Renal pelvis (tissue), 12 donors: ENCODE measurements at places on chromosomes 12 and 14. TPM values are rescaled to one million over a fixed set of nuclear protein-coding genes. Genes with fewer than 3 reads are reported as not detected.

The LALBA gene
- polyA plus RNA-seq: not detected

- DNase-seq: no peak
Observed at GRCh38 chr14:47988175-47988574, 312.8 kb upstream of the MDGA2 start.

- no peak for DNase-seq
Observed at GRCh38 chr12:85733221-85733840, 102.9 kb downstream of the RASSF9 start.

GRCh38 chr14:91872011-91872501, 4.7 kb upstream of the TC2N start:
- DNase-seq: no peak

The MYF5 gene
- 0.18 TPM for polyA plus RNA-seq

- no peak for DNase-seq
Observed at GRCh38 chr12:44031472-44032185, 195.7 kb downstream of the TMEM117 start.

- no peak for DNase-seq
Observed at GRCh38 chr12:88310666-88311065, 168.6 kb downstream of the TMTC3 start.

The CMKLR1 gene
- 5.8 TPM for polyA plus RNA-seq

- DNase-seq: no peak
Observed at GRCh38 chr14:53888535-53889386, 67.9 kb downstream of the BMP4 start.

DNA sequence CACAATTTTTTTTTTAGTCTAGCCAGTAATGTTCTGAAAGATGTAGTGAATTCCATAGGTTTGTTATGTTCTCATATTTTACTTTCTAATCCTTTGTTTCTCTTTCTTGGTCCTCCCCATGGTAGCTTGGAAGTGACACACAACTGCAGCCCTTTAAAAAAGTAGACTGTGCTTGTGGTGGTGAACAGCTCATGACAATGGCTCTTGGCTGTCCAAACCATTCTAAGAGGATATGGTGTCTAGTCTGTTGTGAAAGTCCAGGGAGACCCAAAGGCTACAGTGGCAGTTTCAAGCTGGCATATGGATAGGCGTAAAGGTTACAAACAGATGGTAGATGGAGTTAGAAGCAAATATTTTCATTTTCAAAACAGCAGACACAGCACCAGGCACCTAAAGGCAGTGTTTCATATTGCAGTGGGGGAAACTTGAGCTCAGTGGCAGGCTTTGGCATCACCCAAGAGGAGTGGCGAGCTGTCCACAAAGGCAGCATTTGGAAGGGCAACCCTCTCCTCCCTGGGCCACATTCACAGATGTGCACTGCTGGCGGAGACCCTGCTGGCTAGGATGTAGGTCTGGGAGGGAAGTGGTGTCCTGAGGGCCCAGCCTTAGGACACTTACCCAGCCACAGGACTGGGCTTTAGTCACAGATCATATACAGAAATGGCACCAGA, 102.1 kb downstream of the DYRK2 start:
- DNase-seq: no peak

- no peak for DNase-seq
Observed at GRCh38 chr12:77167801-77168200, 102.4 kb upstream of the E2F7 start.

The RIMKLB gene
- 93.8 TPM for polyA plus RNA-seq

The TRHDE gene
- polyA plus RNA-seq: 20.0 TPM

The FBXO34 gene
- 42.1 TPM for polyA plus RNA-seq

DNA sequence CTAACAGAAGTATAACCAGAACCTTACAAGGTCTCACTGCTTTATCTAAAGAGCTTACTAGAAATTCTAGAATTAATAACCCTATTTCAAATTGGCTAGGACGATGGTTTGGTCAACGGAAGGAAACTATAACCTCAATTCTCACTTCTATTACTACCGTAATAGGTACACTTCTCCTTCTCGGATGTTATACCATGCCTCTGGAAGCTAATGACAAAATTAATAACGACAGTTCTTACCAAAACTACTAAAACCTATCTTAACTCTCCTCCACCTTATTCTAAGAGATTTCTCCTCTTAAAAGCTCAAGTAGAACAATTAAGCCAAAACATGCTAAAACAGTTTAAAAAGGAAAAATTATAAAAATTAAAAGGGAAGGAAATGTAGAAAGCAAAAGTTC, 23.7 kb upstream of the UBC start:
- DNase-seq: no peak

The PAWR gene
- 127 TPM for polyA plus RNA-seq

The OTOGL gene
- 1.1 TPM for polyA plus RNA-seq

DNA sequence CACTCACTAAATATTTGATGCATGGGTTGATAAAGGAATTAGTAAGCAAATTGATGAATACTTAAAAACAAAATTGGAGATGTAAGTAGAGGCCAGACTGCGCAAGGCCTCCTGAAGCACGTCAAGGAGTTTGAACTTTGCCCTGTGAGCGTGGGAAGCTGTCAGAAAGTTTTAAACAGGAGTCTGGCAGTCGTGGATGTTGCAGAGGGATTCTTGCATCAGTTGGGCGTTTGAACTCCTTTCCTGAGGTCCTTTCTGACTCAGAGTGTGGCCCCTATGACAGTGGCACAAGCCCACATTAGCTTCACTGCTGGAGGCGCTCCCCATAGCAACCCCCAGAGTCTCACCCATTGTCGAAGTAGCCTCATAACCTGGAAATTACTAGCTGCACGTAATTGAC, 17.9 kb upstream of the IL22 start:
- DNase-seq: no peak

GRCh38 chr14:105060751-105061427, 4.3 kb downstream of the GPR132 start:
- no peak for DNase-seq

The LIN7A gene
- 21.2 TPM for polyA plus RNA-seq

The MYRFL gene
- polyA plus RNA-seq: 1.7 TPM

DNA sequence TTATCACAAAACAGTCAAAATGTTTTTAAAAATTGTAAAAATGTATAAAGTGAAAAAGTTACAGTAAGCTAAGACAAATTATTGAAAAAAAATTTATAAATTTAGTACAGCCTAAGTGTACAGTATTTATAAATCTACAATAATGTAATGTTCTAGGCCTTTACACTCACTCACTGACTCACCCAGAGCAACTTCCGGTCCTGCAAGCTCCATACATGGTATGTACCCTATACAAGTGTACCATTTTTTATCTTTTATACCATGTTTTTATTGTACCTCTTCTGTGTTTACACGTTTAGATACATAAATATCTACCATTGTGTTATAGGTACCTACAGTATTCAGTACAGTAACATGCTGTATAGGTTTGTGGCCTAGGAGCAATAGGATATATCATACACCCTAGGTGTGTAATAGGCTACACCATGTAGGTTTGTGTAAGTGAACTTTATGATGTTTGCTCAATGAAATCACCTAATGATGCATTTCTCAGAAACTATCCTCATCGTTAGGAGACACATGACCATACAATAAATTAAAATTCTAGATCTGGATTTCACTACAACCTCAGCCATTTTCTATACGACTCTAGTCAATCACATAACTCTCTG, 66.8 kb downstream of the TXNDC16 start:
- no peak for DNase-seq

DNA sequence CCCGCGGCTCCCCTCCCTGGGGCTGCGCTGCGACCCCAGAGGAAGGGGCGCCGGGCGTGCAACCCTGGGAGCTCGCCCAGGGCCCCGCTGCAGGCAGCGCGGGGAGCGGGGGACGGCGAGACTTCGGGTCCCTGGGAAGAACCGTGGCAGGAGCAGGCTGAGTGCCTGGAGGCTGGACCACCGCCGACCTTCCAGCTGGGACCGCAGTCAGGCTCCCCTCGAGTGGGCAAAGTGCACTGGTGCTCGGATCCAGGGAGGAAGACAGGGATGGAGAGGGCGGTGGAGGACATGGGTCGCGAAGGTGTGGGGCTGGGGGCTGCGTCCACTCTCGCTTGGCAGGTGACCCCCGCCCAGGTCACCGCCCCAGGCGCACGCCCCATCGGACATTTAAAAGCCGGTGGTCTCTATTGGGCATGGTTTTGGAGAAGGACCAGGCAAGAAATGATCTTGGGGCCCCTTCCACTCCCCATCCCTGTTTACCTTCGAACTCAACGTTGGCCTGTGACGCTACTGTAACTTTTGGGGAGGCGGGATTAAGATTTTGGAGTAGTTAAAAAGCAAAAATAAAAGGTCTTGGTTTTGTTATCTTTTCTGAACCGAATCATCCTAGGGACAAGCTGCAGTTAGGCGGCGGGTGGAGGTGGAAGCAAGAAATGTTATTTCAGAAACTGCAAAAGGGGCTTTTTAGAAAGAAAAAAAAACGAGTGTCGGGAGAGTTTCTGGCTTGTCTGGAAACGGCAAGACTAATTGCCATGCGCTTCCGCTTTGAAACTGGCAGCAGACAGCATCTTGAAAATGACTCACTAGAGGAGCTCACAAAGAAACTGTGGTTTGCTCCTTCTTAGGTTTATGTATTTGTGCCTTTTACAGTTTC, 1.0 kb downstream of the ELK3 start:
- DNase-seq: no peak

- DNase-seq: no peak
Observed at GRCh38 chr12:41979574-41979973, 165.1 kb downstream of the GXYLT1 start.

The TOGARAM1 gene
- polyA plus RNA-seq: 36.8 TPM

The B4GALNT1 gene
- 0.94 TPM for polyA plus RNA-seq

DNA sequence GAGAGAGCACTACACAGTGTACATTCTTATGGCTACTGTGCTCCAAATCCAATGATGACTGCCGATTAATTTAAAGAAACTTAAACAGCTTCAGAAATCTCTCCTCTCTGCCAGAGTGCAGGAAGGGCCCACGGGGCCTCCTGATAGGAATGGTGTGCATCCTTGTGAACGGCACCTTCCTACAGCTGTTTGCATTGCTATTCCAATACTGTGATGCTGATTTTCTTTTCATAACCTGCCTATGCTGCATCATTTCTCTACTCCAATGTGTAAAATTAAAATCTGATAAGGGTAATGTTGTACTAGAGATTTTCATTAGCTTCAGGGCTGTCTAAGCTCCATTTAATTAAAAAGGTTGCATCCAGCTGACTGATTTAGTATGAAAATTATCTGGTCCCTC, 159.0 kb downstream of the HELB start:
- DNase-seq: no peak

DNA sequence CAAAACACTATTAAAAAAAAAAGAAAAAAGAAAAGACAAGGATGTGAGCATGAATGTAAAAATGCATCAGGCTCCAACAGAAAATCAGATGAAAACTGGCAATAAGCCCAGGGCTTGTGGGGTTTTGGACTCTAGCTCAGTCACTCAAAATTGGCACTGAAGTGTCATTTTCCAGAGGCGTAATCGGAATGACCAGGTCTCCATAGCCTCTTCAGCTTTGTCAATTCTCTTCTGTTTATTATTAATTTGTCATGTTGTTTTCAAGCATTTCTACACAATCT, 137.2 kb upstream of the TRHDE start:
- DNase-seq: no peak

The OR6C2 gene
- polyA plus RNA-seq: not detected

GRCh38 chr14:100770605-100771120, 44.0 kb downstream of the DLK1 start:
- no peak for DNase-seq

GRCh38 chr14:97095269-97095668, 298.1 kb downstream of the VRK1 start:
- no peak for DNase-seq

DNA sequence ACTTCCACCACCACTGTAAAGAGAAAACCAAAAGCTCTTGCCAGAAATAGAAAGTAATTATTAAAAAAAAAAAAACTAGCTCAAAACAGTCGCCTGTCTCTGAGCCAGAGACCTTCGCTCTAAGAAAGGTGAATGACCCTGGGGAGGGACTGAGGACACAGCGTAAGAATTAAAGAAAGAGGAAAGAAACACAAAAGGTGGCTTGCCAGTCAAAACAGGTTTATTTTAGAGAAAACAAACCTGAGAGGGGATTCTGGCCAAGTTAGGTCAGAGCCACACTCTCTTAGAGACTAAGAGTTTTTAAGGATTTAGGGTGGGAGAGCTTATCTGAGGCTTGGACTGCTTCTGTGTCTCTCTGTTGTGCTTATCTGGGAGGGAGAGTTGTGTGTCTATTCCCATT, 66.0 kb downstream of the DNAH10 start:
- DNase-seq: no peak

The ASCL1 gene
- not detected for polyA plus RNA-seq

The RNASE7 gene
- 0.31 TPM for polyA plus RNA-seq

DNA sequence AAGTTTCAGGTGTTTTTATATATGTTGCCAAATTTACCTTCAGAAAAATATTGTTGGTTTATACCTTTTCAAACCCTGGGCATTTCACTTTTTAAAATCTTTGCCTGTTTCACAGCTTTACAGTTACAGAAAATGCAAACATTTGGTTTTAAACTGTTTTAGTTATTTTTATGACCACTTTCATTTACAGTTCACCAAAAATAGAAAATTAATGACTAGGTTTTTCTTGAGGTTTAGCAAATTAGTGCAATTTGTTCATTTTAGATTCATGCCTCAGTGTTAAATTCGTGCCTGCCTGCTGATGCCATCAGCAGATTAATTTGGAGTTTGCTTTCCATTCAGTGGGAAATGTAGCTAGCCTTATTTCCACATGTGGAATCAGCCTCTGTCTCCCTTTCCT, 45.5 kb downstream of the RIC8B start:
- DNase-seq: no peak

DNA sequence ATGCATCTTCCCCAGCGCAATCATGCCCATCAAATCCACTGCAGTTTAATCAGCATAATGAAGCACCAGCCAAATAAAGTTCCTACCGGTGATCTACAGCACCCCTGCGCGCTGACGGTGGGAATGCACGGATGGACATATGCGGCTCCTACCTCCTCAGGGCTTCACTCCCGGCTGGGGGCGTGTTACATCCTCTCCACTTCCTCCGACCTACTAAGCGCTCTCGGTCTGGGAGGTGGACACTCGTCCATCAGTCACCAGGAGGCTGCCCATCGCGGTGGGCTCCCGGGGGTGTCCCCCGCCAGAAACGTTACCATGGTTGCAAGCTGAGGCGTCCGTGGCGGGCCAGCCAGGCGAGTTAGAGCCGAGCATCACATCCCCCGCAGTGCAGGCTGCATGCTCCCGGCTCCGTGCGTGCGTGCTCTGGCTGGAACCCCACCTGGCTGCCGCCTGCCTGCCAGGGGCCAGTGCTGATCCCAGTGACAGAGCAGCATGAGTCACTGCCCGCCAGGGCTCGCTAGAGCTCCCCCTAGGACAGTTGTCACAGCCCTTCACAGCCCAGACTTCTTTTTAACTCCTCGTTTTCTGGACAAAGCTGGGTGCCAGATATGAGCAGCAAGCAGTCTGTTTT, 73.0 kb downstream of the CIT start:
- DNase-seq: peak; percentile 74
